ENCODE measurements at places on chromosomes 2 and 18.

GRCh38 chr2:100894105-100894795 is 74.3 kb downstream of the NPAS2 start:
- DNase-seq, result no peak

GRCh38 chr2:121479882-121480522 is 50.7 kb upstream of the RNU4ATAC start:
- DNase-seq, result no peak

GRCh38 chr2:37555457-37555856 is 116.0 kb downstream of the CDC42EP3 start:
- DNase-seq, result no peak

- DNase-seq, result peak; percentile 7
Measured at GRCh38 chr2:3635171-3635974, 22.6 kb upstream of the ALLC start.

DNA sequence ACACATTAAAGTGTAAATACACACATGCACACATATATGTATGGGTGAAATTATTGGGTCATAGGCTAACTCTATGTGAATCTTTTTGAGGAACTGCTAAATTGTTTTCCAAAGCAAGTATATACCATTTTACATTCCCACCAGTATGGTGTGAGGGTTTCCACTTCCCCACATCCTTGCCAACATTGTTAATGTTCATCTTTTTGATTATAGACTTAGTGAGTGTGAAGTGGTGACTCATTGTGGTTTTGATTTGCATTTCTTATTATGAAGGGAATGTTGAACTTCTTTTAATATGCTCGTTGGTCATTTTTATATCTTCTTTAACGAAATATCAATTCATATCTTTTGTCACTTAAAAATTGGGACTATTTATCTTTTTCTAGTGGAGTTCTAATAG is 181.8 kb upstream of the GCFC2 start:
- DNase-seq, result no peak

GRCh38 chr2:178380763-178381162 is 70.2 kb downstream of the PRKRA start:
- DNase-seq, result no peak

- no peak for DNase-seq
Measured at GRCh38 chr2:207334301-207334623, 168.5 kb upstream of the KLF7 start.

GRCh38 chr2:104844807-104845551 is 8.9 kb upstream of the POU3F3 start:
- no peak for DNase-seq

DNA sequence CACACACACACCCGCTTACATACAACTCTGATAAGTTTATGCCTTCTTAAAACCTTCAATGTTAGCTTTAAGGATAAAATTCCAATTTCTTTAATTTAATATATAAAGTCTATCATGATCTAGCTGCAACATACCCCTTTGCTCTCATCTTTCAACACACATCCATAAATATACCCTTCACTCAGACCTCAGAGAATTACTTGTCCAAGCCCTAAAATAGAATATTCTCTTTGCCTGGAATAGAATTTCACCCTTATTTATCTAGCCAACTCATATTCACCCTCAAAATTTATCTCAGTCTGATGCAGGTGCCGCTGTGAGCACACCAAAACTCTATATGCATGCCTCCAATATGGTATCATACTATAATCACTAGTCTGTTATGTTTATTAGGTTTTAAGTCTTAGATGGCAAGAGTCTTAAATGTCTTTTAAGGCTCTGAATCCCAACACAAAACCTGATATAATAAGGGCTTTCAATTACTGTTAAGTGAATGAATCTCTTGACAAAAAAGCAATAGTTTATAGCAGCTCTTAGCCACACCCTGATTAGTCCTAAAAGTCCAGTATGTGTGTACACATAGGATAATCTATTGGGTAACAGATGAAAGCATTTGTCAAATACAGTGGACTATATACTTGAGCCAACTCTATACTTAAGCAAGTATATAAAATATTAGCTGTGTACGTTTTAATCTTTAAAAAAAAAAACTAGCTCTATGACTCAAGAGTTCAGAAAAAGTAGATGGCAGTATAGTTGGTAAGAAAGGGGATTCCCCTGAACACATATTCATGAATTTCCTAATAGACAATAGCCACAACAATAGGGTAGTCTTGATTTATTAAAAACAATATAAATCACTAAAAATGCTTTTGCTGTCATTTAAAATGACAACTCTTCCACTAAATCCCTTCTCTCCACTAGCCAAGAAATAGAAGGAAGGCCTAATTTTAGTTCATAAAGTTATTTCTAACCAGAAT is 144.5 kb downstream of the EXOC6B start:
- DNase-seq, result no peak

DNA sequence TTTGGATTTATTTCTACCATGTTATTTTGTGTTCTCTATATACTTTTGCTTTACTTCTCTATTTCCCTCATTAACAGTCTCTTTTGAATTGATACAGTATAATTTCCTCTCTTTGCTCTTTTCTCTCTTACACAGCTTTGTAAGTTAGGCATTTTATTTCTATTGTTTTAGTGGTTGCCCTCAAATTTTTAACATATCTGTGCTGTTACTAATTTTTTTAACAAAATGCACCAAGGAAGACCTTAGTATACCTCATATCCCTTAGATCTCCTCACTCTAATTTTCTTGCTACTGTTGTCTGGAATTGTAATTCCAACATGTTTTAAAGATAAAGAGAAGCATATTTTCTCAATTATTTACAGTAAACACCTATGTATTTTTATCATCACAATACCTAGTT is 416.8 kb upstream of the SLC14A2 start:
- no peak for DNase-seq

DNA sequence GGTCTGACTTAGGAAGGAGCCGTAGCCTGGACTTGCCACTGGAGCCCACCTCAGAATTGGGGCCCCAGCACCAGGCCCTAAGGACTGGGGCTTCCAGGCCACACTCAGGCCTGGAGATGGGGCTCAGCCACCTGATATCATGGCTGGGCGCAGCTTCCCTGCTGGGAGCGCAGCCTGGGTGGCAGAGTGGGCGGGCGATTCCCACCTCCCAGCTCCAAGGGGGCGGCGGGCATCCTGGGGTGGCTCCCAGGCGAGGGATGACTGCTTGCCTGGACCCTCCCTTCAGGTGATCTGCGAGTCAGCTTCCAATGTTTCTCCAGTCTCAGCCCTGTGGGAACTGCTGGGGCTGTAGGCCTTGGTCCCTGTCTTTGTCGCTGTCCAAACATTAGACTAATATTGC is 20.1 kb downstream of the GPR35 start:
- DNase-seq, result no peak

DNA sequence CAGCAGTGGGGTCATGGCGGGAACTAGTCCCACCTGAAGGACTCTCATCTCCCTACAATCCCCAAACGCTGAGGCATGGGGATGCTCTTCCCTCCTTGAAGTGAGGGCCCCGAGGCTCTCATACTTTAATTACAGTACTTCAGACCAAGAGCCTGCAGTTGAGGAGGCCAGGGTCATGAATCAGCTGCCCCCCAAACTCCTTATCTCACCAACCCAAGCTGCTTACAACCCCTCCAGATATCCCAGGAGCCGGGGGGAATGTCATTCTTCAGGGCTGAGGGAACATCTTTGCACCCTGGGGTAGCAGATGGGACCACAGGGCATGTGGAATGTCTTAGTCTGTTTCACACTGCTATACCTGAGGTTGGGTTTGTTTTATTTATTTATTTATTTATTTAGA is 2.8 kb upstream of the CAPN10 start:
- DNase-seq, result no peak

DNA sequence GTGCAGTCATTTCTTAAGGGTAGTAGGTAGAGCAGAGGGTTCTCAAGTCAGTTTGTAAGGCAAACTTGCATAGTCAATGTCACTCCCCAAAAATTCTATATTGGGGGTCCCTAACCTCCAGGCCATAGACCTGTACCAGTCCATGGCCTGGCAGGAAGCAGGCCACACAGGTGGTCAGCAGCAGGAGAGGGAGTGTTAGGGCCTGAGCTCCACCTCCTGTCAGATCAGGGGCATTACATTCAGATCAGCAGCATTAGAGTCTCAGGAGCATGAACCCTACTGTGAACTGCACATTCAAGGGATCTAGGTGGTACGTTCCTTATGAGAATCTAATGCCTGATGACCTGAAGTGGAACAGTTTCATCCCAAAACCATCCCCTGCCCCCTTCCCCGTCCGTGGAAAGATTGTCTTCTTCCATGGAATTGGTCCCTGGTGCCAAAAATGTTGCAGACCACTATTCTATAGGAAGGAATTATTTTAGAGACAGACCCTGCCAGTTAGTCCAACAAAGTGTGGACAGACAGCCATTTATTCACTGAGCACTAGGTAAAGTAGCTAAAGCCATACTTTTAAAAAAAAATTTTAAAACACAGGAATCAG is 6.7 kb downstream of the COA5 start:
- DNase-seq, result no peak

GRCh38 chr2:124586835-124587234 is 561.7 kb downstream of the CNTNAP5 start:
- no peak for DNase-seq

DNA sequence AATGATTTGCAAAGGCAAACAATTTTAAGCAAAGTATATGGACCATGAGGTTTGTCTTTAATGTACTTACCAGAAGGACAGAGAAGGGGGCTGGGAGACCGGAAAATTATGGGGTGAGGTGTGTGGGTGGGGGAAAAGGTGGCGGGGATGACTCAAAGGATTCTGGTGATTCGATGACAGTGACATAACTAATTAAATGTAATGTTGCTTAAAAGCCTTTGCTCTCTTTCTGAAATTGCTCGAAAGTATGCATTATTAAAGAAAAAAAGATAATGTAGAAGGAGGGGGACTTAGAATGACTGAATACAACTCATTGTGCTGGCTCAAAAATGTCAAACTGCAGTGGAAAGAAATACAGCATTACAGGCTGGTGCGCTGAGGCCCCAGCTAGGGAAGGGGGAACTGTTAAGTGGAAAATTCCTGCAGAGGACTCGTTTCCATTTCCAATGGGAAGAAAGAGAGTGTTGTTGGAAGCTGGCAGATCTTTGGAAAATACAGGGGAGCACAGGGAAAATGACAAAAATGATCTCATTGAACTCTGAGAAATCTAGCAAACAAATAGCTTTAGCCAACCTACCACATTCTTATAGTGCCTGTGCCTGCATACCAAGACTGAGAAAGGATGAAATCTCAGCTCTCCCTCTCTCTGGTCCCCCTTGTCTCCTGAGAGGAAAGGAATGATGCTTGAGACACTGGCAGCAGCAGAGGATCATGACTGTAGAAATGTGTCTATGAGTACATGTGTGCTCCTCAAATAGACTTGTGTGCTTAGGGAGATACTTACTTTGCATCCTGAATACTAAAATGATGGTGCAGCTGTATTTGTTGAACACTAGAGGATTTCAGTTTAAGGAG is 632.4 kb downstream of the NYAP2 start:
- no peak for DNase-seq

- DNase-seq, result no peak
Measured at GRCh38 chr2:158805936-158806335, 10.8 kb downstream of the DAPL1 start.

GRCh38 chr18:59718108-59718463 is 20.9 kb upstream of the CCBE1 start:
- no peak for DNase-seq

DNA sequence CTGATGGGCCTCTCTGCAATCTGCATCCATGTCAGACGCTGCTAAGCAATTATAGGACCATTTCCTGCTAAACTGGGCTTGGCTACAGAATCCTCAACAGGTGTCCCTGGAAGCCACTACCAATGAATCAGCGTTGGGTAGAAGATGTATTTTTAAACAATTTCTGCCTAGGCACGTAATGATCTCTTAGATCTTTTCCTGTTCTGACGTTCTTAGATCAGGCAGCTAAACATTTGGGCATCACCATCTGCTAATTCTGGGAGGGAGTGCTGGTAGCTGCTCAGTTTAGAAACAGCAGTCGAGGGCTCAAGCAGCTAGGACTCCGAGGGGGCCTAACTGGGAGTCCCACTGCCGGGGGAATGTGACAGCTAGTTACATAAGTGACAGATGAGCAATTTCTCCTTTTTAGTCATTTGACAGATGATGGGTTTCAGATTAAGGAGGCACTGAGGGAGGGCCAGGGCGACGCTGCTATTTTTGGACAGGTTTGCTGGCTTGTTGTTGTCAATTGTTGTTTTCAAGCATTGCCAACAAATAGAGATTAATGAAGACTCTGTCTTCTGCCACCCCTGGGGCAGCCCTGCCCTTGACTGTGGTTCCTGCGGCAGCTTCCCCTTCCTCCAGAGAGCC is 92.7 kb downstream of the MRO start:
- DNase-seq, result no peak

DNA sequence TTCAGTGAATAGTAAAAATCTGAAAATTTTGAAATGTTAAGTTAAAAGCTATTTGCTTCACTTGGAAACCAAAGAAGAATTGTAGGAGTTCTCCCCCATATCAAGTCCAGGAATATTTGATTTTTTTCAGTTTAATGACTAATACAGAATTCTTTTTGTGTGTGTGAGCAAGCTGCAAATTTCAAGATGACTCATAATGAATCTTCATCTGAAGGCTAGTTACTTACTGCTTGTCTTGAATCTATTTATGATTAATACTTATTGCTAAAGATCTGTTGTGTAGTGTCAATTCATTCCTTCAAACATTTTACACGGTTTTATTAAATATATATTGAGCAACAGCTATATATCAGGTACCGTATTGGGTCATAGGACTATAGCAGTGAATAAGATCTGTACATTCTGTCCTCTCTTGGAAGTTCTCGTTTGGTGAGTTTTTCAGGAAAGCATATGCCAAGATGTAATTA is 47.8 kb upstream of the CAVIN2 start:
- DNase-seq, result no peak

DNA sequence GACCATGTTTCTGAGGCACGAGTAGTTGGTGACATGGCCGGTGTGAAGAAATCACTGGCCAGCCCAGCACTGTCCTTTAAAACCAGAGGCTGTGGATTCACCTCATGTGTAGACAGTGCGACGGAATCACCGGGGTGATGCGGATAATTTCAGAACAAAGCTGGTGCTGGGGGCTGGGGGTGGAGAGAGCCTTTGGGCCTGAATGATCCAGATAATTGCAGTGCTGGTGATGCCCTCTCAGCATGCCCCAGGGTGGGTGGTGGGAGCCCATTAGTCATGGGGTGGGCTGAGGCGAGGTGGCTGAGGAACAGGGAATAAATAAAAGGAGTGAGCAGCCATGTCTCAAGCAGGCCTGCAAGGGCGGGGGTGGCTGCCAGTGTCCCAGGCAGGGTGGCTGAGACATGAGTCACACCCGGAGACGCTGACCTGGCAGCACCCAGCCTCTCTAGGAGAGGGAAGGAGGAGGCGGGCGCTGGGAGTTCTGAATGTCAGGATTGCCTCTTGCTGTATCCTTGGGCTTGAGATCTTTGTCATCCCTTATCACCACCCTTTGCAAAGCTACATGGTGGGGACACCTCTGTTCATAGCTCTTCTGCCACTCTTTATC is 151.1 kb upstream of the MSH6 start:
- no peak for DNase-seq

Measured in natural killer cell (primary cell).